ENCODE measurements at places on chromosomes 5 and 9. TPM values are rescaled to one million over a fixed set of nuclear protein-coding genes. Genes with fewer than 3 reads are reported as not detected.

The KIF12 gene
- polyA plus RNA-seq: 170 TPM

The ST8SIA4 gene
- 6.5 TPM for polyA plus RNA-seq

The GFPT2 gene
- 5.1 TPM for polyA plus RNA-seq

The CHSY3 gene
- polyA plus RNA-seq: 5.0 TPM

GRCh38 chr9:108559432-108559831 is 296.4 kb downstream of the ACTL7B start:
- no peak for DNase-seq

GRCh38 chr5:61575103-61575502 is 243.0 kb downstream of the ZSWIM6 start:
- no peak for DNase-seq

DNA sequence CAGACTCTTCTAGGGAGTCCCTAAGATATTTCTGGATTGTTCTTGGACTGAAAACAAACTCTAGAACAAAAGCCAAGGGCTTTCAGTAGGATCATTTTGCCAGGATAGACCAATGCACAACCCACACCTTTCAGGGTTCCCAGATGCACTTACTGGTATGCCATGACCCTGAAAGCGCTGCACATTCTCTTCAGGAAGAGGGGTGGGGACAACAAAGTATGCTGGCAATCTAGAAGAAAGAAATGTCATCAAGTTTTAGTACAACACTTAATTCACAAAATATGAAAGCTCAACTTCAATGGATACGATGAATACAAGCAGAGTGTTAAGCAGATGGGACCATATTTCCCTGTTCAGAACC is 57.2 kb downstream of the MTMR12 start:
- no peak for DNase-seq

DNA sequence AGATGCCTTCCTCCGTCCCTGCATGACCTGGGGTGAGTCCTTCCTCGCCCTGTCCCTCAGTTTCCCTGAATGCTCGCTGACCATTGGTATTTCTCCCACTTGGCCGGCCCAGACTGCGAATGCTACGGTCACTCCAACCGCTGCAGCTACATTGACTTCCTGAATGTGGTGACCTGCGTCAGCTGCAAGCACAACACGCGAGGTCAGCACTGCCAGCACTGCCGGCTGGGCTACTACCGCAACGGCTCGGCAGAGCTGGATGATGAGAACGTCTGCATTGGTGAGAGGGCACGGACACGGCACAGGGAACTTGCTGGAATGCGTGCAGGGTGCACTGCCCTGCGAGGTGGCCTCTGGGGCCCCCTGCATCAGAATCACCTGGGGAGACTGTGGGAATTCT is 77.1 kb downstream of the NTNG2 start:
- no peak for DNase-seq

GRCh38 chr5:151115272-151115905 is 34.6 kb upstream of the TNIP1 start:
- peak; percentile 45 for DNase-seq

DNA sequence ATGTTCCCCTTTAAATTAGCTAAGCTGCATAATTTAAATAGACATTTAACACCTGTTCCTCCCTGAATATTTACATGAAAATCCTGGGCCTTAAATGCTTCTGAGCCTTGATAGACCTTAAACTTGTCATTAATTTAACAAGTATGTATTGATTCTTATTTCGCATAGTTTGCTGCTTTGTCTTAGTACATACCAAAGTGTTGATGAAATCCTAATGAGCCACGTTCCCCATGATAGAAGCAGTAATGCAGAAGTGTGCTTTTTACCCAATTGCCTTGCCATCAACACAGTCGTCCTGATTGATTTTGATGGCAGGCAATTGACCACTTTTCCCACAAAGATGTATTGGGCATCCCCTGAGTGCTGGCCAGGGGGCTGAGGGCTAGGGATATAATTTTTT is 213.5 kb downstream of the SGCD start:
- DNase-seq: no peak

GRCh38 chr9:89774858-89775370 is 170.1 kb downstream of the GADD45G start:
- no peak for DNase-seq

DNA sequence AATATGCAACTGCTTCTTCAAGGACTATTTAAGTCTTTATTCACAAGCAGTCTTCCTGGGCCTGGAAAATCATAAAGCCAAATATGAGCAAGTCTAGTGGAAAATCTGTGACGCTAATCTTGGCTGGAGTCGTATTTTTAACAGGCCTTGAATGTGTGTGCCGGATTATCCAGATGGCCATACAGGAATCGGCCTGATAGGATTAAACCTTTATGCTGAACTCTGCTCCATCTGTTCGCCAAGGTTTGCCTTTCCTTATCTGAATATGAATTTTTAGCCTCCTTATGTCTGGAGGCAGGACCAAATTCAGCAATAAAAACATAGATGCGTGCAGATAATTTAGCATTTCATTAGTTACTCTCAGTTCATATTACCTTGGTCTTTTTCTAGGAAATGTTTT is 294.5 kb downstream of the EBF1 start:
- no peak for DNase-seq

- DNase-seq: no peak
Observed at GRCh38 chr9:113125386-113126035, 25.3 kb upstream of the SLC31A2 start.

GRCh38 chr5:80962630-80963520 is 2.7 kb downstream of the RASGRF2 start:
- DNase-seq: no peak

DNA sequence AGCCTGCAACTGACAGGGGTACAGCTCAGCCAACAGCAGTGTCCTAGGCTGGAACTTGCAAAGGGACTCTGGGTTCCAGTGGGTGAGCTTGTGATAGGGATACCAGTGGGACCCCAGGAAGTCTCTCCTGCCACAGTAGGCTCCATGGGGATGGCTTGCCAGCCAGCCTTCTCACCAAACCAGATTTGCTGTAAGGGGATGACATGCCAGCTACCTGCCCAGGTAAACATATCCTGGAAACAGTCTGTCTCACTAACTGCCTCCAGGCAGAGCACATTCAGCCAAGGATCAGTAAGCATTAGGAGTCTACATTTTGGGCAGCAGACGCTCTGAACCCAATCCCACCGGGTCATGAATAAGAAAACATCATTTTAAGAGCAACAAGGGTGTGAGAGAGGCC is 49.9 kb downstream of the SIL1 start:
- DNase-seq: no peak

DNA sequence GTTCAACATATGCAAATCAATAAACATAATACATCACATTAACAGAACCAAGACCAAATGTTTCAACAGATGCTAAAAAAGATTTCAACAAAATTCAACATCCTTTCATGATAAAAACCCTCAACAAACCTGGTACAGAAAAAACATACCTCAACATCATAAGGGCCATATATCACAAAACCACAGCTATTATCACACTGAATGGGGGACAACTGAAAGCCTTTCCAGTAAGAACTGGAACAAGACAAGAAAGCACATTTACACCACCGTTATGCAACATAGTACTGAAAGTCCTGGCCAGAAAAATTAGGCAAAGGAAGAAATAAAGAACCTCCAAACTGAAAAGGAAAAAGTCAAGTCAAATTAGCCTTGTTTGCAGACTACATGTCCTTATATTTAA is 93.6 kb downstream of the DTWD2 start:
- DNase-seq: no peak

GRCh38 chr5:172104801-172105701 is 83.0 kb downstream of the STK10 start:
- DNase-seq: no peak

GRCh38 chr5:128234928-128235641 is 151.5 kb downstream of the SLC12A2 start:
- no peak for DNase-seq

DNA sequence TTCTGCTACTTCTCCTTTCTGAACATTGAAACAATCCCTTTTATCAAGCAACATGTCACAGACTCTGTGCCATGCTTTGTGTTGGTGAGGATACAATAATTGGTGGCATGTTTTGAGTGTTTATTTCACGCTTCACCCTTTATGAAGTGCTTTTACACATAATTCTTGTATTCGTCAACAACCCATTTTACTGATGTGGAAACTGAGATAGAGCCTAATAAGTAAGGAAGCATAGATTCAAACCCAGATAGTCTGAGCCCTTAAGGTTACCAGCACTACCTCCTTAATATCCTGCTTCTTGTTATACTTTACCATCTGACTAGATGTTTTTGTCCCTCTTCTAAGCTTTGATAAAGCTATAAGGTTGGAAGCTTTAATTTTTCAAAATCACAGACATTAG is 49.3 kb upstream of the TTC23L start:
- no peak for DNase-seq

GRCh38 chr9:127182901-127183746 is 60.7 kb upstream of the ANGPTL2 start:
- DNase-seq: no peak

GRCh38 chr5:25150819-25151218 is 506.0 kb upstream of the CDH10 start:
- no peak for DNase-seq

DNA sequence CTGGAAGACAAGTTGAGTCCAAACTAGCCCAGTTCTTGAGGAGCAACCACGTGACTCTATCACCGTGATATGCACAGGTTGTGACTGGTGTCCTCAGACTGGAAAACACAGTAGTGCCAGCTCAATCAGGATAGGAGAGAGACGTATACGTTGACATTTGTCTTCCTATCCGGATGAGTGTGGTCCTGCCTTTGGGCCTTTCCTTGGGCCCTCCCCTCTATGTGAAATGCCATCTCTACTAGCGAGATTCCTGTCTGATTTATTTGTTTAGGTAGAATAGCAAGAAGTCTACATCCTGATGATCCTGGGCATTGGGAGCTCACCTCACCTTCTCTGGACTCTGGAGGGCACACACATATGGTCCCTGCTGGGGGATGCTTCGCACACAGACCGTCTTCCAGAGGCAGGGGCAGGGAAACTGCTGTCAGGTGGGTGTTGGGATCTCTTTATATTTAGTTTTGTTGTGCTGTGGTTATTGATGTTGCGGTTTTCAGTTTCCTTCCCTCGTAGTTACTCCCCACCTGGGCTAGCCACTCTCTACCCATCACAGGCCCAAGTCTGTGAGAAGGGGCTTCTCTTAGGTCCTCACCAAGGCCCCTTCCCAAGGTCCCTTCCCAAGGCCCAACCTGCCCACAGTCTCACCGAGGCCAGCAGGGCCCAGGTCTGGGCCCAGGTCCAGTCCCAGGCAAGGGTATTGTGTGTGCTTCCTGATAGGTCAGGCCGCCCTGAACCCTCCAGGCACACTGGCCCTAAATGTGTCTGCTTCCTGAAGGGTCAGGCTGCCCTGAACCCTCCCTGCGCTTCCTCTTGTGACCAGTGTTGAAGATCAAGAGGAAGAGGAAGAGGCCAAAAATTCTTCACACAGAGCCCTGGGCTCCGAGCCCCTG is 19.0 kb upstream of the SPINK4 start:
- DNase-seq: no peak

DNA sequence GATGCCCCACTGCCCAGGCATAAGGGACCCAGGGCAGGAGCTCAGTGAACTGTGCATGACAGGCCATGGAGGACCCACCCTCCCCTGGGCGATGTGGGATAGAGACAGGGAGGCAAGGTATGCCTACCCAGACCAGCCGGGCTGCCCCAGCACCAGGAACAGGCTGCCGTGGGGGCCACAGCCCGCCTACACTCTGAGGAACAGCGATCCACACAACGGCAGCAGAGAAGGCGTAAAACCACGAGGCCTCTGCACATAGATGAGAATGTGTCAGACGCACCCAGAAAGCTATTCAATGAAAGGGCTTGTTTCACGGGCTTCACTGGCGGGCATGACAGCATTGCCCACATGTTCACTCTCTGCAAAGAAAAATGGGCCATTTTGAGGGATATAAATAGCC is 49.5 kb downstream of the SEMA4D start:
- no peak for DNase-seq

DNA sequence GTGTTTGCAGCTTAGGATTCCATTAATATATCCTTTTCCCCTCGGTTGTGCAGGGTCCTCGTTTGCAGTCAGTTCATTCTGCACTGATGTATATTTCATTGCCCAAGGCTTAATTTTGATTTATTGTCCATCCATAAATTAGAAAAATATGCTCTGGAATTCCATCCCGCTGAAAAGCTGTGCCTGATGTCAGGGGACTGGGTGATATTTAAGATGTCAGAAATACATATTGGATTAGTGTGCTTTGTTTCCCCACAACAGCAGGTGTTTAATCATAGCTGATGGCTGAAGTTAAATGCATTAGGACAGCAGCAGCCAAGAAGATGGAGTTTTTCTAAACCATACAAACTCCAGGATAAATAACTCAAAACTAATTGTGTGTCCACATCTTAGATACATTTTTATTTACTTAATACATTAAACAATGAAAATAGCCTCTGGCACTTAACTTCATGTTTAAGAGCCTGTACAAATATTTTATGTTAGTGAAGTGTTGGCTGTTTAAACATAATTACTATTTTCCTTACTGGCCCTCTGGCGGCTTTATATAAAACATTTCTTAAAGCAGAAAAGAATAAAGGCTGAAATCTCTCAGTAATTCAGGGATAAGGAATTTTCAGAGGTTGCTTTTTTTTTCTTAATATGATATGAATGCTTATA is 170.4 kb upstream of the TBCA start:
- no peak for DNase-seq

- no peak for DNase-seq
Observed at GRCh38 chr5:39485079-39485478, 60.3 kb upstream of the DAB2 start.

GRCh38 chr9:72579190-72579589 is 57.8 kb downstream of the TMC1 start:
- no peak for DNase-seq

GRCh38 chr5:88606626-88607025 is 276.4 kb downstream of the MEF2C start:
- DNase-seq: no peak

DNA sequence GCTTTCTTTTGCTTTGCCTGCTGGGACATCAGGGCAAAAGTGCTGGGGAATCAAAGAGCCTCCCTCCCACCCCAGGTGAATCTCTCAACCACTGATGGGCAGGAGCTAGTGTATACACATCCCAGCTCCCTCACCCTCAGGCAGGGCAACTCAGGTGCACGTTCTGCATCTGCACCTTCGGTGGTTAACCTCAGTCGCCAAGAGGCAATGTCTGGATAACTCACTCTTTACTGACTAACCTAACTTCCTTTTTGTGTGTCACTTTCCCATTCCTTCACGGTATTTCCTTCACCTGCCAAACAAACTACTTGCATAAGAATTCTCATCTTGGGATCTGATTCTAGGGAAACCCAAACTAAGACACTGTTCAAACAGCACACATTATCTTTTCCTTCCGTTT is 26.3 kb downstream of the CNTFR start:
- no peak for DNase-seq

- DNase-seq: no peak
Observed at GRCh38 chr9:116100711-116101121, 52.9 kb upstream of the PAPPA start.

DNA sequence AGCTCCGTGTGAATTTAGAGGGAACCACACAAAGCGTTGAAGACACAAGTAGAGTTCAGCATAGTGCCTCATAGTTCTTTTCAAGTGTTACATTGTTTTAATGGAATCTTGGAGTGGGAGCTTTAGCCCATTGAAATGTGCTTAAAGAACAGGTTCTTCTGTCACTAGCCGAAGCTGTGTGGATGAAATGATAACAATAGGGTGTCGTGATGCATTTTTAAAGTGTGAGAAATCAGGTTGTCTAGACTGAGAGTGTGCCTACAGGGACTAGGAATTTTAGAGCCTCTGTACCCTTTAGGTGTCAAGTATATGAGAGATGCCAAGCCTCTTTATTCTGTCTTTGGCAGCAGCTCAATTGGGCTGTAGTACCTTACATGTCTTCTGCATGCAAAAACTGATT is 83.0 kb downstream of the NDUFS4 start:
- no peak for DNase-seq

Data from left kidney (tissue), 8 donors.